ENCODE measurements at places on chromosomes 2 and 18. TPM values are rescaled to one million over a fixed set of nuclear protein-coding genes. Genes with fewer than 3 reads are reported as not detected.

Gene LRP1B
- not detected for total RNA-seq

Gene MYO3B
- 0.08 TPM for total RNA-seq

Gene PKDCC
- not detected for total RNA-seq

Gene SPAG16
- total RNA-seq, result 5.4 TPM

All from activated T-cell treated with anti-CD3 and anti-CD28 coated beads, Interleukin-2, amount 50 U/mL, for 4 hours (primary cell).